ENCODE measurements at places on chromosomes 11 and 22.

DNA sequence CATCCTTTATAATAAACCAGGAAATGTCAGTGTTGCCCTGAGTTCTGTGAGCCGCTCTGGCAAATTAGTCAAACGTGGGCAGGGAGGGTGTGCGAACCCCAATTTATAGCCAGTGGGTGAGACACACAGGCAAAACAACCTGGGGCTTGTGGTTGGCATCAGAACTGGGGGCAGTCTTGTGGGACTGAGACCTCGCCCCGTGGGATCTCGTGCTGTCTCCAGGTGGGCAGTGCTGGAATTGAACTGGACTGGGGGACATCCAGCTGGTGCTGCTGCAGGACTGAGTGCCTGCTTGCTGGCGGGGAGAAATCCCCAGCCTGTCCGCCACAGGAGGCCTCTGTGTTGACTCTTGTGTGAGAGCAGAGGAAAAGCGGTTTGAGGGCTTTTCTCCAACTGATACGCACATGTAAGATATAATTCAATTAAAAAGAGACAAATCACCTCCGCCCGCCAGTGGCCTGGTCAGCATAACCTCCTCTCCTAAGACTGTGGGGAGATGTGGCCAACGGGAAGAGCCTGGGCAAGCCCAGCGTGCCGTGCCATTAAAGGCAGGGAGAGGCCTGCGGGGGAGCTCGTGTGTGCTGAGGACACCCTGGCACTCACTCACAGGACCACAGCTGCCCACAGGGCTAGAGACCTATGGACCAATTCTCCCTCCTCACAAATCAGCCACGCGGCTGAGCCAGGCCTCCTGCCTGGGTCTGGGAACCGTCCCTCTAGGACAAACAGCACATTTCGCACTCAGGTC is 18.4 kb downstream of the SULT4A1 start:
- DNase-seq: no peak

- no peak for DNase-seq
Observed at GRCh38 chr11:109911488-109911887, 181.7 kb upstream of the ZC3H12C start.

DNA sequence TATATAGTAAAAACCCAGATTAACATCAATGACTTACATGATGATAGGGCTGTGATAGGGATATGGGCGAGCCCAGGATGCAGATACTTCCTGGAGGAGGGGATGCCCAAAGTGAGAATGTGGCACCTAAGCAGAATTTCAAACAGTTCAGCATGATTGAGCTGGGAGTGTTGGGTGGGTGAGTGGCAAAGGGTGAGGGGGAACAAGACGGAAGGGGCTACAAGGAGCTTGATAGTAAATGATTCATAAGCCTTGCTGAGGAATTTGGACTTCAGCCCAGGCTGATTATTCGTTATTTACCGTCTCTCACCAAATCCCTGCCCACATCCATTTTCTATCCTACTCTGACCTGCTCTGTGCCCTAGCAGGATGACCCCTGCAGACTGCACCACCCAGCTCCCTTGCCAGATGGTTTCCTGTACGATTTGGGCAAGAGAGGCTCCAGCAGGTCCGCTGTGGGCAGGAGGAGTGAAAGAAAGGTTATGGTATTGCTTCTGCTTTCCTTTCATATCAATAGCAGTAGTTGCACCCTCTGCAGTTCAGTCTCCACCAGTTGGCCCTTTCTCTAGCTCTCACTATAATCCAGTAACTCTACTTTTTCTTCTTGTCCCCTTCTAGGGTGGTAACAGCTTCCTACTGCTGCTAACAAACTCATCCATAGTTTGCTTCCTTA is 30.3 kb upstream of the SIK2 start:
- DNase-seq: no peak

DNA sequence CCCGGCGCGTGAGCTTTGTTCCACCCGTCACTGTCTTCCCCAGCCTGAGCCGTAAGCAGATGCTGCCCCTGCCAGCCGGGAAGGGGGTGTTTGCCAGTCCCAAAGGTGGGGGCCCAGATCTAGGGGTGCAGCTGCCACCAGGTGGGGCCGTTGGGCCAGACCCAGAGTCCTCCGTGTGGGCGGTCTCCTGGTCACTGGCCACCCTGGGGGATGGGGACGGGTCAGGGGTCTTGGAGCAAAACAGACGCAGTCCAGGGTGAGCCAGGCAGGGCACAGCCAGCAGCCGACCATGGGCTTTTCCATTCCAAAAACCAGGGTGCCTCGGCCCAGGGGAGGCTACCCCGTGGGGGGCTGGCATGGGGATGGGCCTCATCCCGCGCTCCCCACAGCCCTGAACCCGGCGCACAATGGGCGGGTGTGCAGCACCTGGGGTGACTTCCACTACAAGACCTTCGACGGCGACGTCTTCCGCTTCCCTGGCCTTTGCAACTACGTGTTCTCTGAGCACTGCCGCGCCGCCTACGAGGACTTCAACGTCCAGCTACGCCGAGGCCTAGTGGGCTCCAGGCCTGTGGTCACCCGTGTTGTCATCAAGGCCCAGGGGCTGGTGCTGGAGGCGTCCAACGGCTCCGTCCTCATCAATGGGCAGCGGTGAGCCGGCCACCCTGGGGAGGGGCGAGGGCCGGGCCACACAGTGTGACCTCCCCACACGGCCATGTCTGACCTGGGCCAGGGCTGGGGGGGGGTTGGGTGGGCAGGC is 3.5 kb downstream of the MUC5B start:
- DNase-seq: no peak

- DNase-seq: no peak
Observed at GRCh38 chr11:130166457-130166784, 6.8 kb downstream of the ST14 start.

GRCh38 chr11:123729602-123730001 is 11.9 kb downstream of the ZNF202 start:
- DNase-seq: no peak

DNA sequence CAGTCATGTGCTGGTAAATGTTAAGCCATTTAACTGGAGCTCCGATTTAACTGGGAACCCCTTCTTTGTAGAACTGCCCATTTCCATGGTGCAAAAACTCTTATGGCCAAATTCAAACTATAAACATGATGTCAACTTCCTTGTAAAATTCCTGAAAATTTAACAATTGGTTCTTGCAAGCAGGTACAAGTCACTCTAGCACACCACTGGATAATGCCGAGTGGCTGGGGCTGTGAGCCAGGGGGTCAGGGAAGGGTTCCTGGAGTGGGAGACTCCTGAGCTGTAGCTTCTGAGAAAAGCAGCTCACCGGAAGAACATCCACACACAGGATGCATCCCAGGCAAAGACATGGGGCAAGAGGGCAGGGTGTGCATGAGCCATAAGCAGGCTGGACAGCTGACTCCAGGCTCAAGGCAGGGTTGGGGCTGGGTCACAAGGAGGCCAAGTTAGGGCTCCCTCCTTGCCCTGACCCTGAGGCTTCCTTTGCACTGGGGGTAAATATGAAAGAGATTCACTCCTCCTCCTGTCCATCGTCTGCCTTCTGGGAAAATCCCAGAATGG is 18.2 kb downstream of the P2RY2 start:
- DNase-seq: no peak

- no peak for DNase-seq
Observed at GRCh38 chr11:45745065-45745811, 59.7 kb upstream of the SLC35C1 start.

DNA sequence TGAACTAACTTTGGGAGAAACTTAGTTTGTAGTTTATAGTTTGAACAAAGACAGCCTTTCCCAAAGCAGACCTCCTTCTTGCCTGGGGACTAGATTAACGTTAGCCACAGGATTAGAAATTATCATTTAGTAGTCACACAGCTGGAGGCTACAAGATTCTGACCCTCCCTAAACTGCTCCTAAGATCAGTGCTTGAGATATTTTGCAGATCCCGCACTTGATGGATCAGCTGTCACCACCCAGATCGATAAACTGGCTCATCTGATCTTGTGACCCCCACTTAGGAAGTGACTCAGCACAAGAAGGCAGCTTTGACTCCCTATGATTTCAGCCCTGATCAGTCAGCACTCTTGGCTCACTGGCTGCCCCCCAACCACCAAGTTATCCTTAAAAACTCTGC is 1.6 kb downstream of the SLC22A24 start:
- DNase-seq: no peak

GRCh38 chr11:125494974-125495725 is 915 bp downstream of the FEZ1 start:
- DNase-seq: no peak

GRCh38 chr22:19855504-19856409 is 1.1 kb upstream of the GNB1L start:
- DNase-seq: peak; percentile 49

GRCh38 chr11:75201771-75202170 is 38.8 kb upstream of the TPBGL start:
- no peak for DNase-seq

DNA sequence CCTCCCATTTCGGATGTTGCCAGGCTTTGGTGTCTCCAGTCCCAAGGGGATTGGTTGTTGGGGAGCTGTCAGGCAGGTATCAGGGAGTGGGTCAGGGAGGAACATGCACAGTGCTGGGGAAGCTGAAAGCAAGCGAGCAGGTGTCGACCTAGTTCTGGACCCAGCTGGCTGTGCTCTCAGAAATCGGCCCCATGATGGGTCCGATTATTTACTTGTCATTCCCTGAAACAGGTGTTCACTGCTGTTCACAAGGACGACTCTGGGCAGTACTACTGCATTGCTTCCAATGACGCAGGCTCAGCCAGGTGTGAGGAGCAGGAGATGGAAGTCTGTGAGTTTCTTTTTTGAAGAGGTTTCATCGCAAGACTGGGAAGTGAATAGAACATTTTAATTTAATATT is 76.8 kb downstream of the JAM3 start:
- no peak for DNase-seq

DNA sequence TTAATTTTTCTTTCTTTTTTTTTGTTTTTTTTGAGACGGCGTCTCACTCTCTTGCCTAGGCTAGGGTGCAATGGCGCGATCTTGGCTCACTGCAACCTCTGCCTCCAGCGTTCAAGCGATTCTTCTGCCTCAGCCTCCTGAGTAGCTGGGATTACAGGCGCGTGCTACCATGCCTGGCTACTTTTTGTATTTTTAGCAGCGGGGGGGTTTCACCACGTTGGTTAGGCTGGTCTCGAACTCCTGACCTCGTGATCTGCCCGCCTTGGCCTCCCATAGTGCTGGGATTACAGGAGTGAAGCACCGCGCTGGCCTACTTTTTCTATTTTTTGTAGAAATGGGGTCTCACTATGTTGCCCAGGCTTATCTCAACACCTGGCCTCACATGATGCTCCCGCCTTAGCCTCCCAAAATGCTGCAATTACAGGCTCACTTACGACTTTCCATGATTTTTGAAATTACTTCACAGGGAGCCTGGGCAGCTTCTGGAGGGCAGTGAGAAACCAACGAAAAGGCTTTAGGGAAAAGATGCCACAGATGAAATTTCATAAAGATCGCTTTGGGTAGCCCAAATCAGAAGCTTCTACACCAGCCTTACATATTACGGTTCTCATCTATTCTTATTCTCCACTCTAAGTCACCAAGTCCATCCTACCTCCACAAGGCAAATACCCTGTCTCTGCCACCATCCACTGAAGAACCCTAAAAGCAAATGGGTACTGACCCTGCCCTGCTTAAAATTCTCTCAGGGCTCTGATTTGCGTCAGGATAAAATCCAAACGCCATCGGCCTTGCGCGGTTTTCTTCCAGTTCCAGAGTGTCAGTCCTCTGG is 866 bp upstream of the RRM1 start:
- DNase-seq: no peak

GRCh38 chr11:2139123-2139521 is at the start of gene IGF2:
Gene IGF2, minus strand, starts transcription at chr11:2139389. Its CDS starts 3,866 bp downstream, at chr11:2135523.
- no peak for DNase-seq

- peak; percentile 16 for DNase-seq
Observed at GRCh38 chr22:19679522-19680101, 34.7 kb upstream of the SEPTIN5 start.

GRCh38 chr11:116861539-116861938 is 24.1 kb upstream of the APOA1 start:
- no peak for DNase-seq

- no peak for DNase-seq
Observed at GRCh38 chr22:36445158-36445668, 36.2 kb downstream of the TXN2 start.

GRCh38 chr22:21947040-21948014 is 5.3 kb downstream of the PPM1F start:
- DNase-seq: no peak

GRCh38 chr11:34216706-34217105 is 111.3 kb downstream of the NAT10 start:
- DNase-seq: no peak

GRCh38 chr11:118050208-118050891 is 26.5 kb upstream of the TMPRSS4 start:
- DNase-seq: no peak

GRCh38 chr11:20002312-20003216 is 157.7 kb downstream of the DBX1 start:
- DNase-seq: no peak

- DNase-seq: no peak
Observed at GRCh38 chr22:32544953-32545558, 70.4 kb downstream of the FBXO7 start.

GRCh38 chr22:50189849-50190181 is 4.1 kb downstream of the TRABD start:
- no peak for DNase-seq

- DNase-seq: no peak
Observed at GRCh38 chr22:32815059-32815458, 13.6 kb downstream of the TIMP3 start.

GRCh38 chr11:39541945-39542351 is 1917.5 kb downstream of the LRRC4C start:
- DNase-seq: no peak

- no peak for DNase-seq
Observed at GRCh38 chr11:69943506-69943905, 124.3 kb upstream of the FGF3 start.

DNA sequence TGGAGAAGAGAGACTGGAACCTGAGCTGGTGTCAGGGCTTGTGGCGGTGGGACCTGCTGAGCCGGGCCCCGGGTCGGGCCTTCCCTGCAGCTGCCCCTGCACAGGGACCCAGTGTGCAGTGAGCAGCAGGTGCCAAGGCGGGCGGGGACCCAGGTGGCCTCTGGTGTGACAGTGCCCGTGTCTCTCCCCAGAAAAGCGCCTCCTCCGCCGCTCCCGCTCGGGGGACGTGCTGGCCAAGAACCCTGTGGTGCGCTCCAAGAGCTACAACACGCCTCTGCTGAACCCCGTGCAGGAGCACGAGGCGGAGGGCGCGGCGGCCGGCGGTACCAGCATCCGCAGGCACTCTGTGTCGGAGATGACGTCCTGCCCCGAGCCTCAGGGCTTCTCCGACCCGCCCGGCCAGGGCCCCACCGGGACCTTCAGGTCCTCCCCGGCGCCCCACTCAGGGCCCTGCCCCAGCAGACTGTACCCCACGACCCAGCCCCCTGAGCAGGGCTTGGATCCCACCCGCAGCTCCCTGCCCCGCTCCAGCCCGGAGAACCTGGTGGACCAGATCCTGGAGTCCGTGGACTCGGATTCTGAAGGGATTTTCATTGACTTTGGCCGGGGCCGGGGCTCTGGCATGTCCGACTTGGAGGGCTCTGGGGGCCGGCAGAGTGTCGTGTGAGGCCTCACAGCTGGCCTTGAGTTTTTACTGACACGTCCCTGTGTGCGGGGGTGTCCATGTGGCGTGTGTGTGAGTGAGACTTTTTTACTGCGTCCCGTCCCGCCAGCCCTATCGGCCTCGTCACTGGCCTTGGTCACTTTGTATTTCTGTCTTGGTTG is 15.6 kb upstream of the ARHGAP8 start:
- no peak for DNase-seq

- DNase-seq: no peak
Observed at GRCh38 chr11:91047882-91048281, 825.0 kb upstream of the CHORDC1 start.
